ENCODE measurements at places on chromosomes 13 and 19. TPM values are rescaled to one million over a fixed set of nuclear protein-coding genes. Genes with fewer than 3 reads are reported as not detected.

FCER2 gene
- 0.90 TPM for polyA plus RNA-seq

GPATCH1 gene
- 6.4 TPM for polyA plus RNA-seq

DENND1C gene
- 1.4 TPM for polyA plus RNA-seq

MBD3L2 gene
- not detected for polyA plus RNA-seq

TMEM238 gene
- 0.43 TPM for polyA plus RNA-seq

CGB3 gene
- not detected for polyA plus RNA-seq

OR7D2 gene
- polyA plus RNA-seq = 0.03 TPM

LGALS14 gene
- not detected for polyA plus RNA-seq

NLRP7 gene
- polyA plus RNA-seq = not detected

SYCN gene
- polyA plus RNA-seq = not detected

NCAN gene
- not detected for polyA plus RNA-seq

ZNF729 gene
- polyA plus RNA-seq = not detected

SIAH3 gene
- not detected for polyA plus RNA-seq

SCEL gene
- not detected for polyA plus RNA-seq
